ENCODE measurements at places on chromosomes 16 and 17. TPM values are rescaled to one million over a fixed set of nuclear protein-coding genes. Genes with fewer than 3 reads are reported as not detected.

GRCh38 chr16:46922239-46922638, 38.1 kb downstream of the GPT2 start:
- DNase-seq, result no peak
- no peak overlapping the region for H3K27ac ChIP-seq
- H3K27me3 ChIP-seq, result no peaks in the 10 kb centered on the region
- peaks cover 36% of the 10 kb centered on the region for H3K4me1 ChIP-seq

DNA sequence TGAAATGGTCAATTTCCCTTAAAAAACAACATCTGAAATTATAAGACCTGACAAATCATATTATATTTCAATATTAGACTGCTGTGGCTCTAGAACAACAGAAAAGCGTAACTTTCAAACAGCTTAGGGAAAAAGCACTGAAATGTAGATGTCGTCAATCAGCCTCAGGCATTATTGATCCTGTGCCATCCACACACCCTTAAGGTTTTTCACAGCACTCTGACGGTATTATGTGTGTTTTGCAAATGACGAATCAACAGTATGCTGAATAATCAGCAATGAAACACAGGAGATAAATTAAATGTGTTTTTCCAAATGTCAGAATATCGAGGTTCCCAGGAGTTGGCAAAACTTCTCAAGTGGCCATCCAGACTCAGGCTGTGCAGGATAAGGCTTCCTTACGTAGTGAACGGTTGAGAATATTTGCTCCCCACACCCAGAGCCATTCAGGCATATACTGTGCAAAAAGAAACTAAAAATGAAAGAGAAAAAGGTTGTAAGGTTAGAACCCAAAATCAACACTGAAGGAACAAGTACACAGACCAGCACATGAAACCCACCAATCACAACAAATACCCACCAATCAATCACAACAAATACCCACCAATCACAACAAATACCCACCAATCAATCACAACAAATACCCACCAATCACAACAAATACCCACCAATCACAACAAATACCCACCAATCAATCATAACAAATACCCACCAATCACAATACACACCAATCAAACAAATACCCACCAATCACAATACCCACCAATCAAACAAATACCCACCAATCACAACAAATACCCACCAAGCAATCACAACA, 7.7 kb upstream of the MBTPS1 start:
- no peaks in the 10 kb centered on the region for H3K27me3 ChIP-seq
- H3K27ac ChIP-seq, result no peak overlapping the region
- H3K4me3 ChIP-seq, result no peak overlapping the region

GRCh38 chr16:65583498-65583897, 461.6 kb upstream of the CDH11 start:
- DNase-seq, result no peak
- no peak overlapping the region for H3K4me3 ChIP-seq
- no peaks in the 10 kb centered on the region for H3K4me1 ChIP-seq
- H3K27ac ChIP-seq, result no peak overlapping the region
- H3K27me3 ChIP-seq, result no peaks in the 10 kb centered on the region
- H3K36me3 ChIP-seq, result no peaks in the 10 kb centered on the region

DNA sequence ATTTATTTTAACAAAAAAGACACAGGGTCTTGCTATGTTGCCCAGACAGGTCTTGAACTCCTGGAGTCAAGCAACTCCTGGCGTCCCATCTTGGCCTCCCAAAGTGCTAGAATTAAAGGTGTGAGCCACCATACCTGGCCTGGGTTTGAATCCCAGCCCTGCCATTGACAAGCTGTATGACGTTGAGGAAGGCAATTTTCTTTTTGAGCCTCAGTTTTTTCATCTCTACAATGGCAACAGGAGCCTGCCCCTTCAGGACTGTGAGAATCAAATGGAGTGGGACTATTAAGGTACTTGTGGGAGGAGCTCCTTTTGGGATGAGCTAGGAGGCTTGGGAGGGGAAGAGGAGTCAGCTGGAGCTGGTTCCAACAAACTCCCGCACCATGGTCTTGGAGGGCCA, 6.2 kb downstream of the RARA start:
- no peak overlapping the region for H3K4me3 ChIP-seq
- no peaks in the 10 kb centered on the region for H3K27me3 ChIP-seq
- DNase-seq, result peak; percentile 17

DNA sequence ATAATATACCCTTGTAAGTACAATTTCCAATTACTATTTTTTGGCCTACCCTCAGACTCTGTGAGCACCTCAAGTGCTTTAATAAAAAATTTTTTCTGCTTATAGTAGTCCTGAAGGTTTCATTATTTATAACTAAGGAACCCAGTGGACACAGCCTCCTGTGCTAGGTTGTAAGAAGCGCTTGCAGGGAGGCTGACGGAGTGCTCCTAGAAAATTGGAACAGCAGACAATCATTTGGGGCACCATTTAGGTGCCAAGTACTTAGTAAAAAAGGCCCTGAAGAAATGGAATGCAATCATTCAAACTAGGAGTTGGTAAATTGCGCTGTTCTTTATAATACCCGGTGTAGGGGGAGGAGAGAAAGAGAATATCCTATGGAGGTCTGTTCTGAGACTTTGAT, 19.8 kb downstream of the CA10 start:
- H3K27me3 ChIP-seq, result no peaks in the 10 kb centered on the region
- H3K36me3 ChIP-seq, result no peaks in the 10 kb centered on the region
- no peak overlapping the region for H3K4me3 ChIP-seq
- no peak for DNase-seq
- no peak overlapping the region for H3K27ac ChIP-seq
- H3K4me1 ChIP-seq, result peaks cover 16% of the 10 kb centered on the region

- H3K4me1 ChIP-seq, result peaks cover 41% of the 10 kb centered on the region
- peak overlapping the region; percentile 94 for H3K27ac ChIP-seq
- H3K4me3 ChIP-seq, result no peak overlapping the region
- peak; percentile 91 for DNase-seq
- no peaks in the 10 kb centered on the region for H3K27me3 ChIP-seq
These were observed 30.5 kb downstream of the SMPD3 start for GRCh38 chr16:68417711-68418301.

The DNAAF1 gene
- polyA plus RNA-seq, result 1.4 TPM

- H3K4me1 ChIP-seq, result peaks cover 59% of the 10 kb centered on the region
- H3K4me3 ChIP-seq, result no peak overlapping the region
- H3K27ac ChIP-seq, result peak overlapping the region; percentile 56
These were observed 35.3 kb downstream of the MRTFB start for GRCh38 chr16:14106457-14106856.

The CDH8 gene
- not detected for polyA plus RNA-seq

The AGRP gene
- not detected for polyA plus RNA-seq

DNA sequence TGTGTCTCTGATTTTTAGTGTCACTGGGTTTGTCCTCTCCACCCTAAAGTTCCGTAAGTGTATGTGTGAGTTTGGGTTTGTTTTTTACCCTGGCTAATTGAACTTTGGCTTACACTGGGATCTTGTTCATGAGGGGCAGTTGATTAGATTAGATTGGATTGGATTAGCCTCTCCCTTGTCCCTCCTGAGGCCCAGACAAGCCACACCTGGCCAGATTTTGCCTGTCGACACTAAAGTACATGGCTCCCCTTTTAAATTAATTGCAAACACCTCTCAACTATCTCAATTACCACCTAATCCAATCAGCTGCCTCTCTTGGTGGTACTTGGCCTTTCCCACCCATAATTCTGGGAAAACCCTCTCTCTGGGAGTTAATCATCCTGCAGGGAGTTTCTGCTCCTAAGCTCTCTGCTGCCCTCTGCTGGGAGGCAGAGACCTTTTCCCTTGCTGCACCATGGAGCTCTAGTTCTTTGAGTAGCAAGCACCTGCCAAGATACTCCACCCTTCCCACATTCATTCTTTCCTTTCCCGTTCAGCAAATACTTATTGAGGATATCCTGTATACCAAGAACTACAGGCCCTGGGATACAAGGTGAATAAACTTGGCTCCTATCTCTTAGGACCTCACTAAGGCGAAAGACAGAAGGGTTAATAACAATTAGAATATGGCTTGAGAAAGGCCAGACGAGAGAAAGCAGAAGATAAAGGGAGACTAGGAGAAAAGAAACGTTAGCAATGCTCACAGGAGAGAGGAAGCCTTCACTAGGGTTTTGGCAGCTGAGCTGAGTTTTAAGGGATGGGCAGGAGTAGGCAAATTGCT, 60.0 kb upstream of the MPHOSPH6 start:
- no peaks in the 10 kb centered on the region for H3K27me3 ChIP-seq
- H3K4me3 ChIP-seq, result no peak overlapping the region
- DNase-seq, result peak; percentile 84

GRCh38 chr17:72943826-72944689, 148.4 kb downstream of the SLC39A11 start:
- H3K36me3 ChIP-seq, result peaks cover 25% of the 10 kb centered on the region
- H3K4me1 ChIP-seq, result no peaks in the 10 kb centered on the region
- H3K27ac ChIP-seq, result no peak overlapping the region
- DNase-seq, result no peak
- H3K27me3 ChIP-seq, result no peaks in the 10 kb centered on the region
- H3K4me3 ChIP-seq, result no peak overlapping the region

The HOXB1 gene
- not detected for polyA plus RNA-seq

The RABEP2 gene
- polyA plus RNA-seq, result 20.3 TPM

DNA sequence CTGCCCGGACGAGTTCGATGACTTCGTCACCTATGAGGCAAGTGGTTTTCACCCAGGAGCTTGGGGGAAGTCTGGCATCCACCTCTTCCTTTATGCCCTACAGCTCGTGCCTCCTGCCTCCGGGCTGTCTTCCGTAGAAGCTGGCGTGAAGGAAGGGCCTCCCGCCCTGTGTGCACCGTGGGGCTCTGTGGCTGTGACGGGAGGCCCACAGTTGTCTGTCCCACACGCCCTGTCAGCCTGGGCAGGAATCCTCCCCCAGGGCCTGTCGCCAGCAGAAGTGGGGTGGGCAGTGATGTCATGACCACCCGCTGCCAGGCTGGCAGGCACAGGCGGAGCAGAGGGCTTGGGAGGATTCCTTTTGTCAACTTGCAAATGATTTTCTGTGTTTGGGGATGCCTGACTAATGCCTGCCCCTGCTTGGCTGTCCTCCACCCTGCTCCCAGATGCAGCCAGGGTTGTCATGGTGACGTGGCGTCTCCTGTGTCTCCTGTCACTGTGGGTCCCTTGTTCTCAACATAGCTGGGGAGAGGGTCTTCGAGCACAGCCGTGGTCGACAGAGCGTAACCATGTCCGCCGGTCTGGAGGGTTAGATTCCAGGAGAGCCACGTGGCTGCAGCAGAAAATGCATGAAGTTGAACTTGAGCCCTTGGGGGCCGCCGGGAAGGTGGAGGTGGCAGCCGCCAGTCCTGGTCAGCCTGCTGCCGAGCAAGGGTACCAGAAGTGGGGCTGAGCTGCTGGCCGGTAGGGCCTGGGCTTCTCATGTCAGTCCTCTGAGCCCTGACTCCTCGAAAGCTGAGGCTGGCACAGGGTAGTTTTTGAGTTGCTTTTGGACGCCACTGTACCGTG, 46.1 kb downstream of the RAB11FIP3 start:
- H3K36me3 ChIP-seq, result peaks cover 29% of the 10 kb centered on the region
- H3K4me1 ChIP-seq, result no peaks in the 10 kb centered on the region
- no peaks in the 10 kb centered on the region for H3K27me3 ChIP-seq
- no peak overlapping the region for H3K4me3 ChIP-seq
- no peak overlapping the region for H3K27ac ChIP-seq
- no peak for DNase-seq

DNA sequence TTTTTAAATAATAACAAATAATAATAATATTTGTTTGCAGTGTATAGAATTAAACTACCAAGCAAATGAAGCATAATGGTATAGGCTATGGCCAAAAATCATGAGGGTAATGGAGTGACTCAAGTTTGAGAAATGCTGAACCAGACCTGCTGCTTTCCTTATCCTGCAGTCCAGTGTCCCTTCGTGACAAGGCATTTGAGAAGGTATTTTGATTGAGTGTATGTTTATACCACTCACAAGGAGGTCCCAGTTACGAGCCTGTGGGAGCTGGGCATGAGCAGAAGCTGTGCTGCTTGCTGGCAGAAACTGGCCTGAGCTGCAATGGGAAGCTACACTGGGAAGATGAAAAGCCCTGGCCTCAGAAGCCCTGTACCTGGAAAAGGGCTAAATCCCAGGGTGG, 50.3 kb downstream of the GNAO1 start:
- DNase-seq, result no peak
- H3K4me3 ChIP-seq, result no peak overlapping the region
- H3K27me3 ChIP-seq, result no peaks in the 10 kb centered on the region
- H3K4me1 ChIP-seq, result peaks cover 11% of the 10 kb centered on the region
- no peak overlapping the region for H3K27ac ChIP-seq

- peaks cover 5% of the 10 kb centered on the region for H3K4me1 ChIP-seq
- no peaks in the 10 kb centered on the region for H3K27me3 ChIP-seq
- H3K27ac ChIP-seq, result no peak overlapping the region
- H3K4me3 ChIP-seq, result no peak overlapping the region
- H3K36me3 ChIP-seq, result no peaks in the 10 kb centered on the region
These were observed 39.6 kb upstream of the MEOX1 start for GRCh38 chr17:43701318-43701743.

GRCh38 chr17:80270836-80271235, 10.2 kb downstream of the RNF213 start:
- no peaks in the 10 kb centered on the region for H3K4me1 ChIP-seq
- peaks cover 87% of the 10 kb centered on the region for H3K36me3 ChIP-seq
- H3K4me3 ChIP-seq, result no peak overlapping the region
- no peak for DNase-seq
- H3K27me3 ChIP-seq, result no peaks in the 10 kb centered on the region

DNA sequence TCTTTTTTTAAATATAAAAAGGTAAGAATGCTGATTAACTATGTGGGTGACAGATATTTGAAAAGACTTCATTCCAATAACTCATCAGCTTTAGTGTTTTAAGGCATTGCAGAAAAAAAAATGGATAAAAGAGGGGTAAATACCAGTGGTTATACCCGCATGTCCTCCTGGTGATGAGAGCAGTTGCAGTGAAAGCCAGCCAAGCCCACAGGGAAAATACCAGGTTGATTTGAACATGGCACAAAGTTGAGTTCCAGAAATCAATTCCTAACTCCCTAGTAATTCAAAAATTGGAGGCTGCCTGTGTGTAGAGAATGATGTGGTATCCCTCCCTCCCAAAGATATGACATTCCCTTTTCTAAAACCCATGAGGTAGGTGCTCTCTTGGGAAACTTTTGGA, 453.2 kb upstream of the SOX9 start:
- no peaks in the 10 kb centered on the region for H3K27me3 ChIP-seq
- H3K27ac ChIP-seq, result no peak overlapping the region
- H3K4me3 ChIP-seq, result no peak overlapping the region
- H3K36me3 ChIP-seq, result no peaks in the 10 kb centered on the region
- H3K4me1 ChIP-seq, result no peaks in the 10 kb centered on the region

The NPIPA5 gene
- polyA plus RNA-seq, result 14.7 TPM

The KRT40 gene
- not detected for polyA plus RNA-seq

All from stomach (tissue), 19 donors.